ENCODE measurements at places on chromosomes 5 and 9.

DNA sequence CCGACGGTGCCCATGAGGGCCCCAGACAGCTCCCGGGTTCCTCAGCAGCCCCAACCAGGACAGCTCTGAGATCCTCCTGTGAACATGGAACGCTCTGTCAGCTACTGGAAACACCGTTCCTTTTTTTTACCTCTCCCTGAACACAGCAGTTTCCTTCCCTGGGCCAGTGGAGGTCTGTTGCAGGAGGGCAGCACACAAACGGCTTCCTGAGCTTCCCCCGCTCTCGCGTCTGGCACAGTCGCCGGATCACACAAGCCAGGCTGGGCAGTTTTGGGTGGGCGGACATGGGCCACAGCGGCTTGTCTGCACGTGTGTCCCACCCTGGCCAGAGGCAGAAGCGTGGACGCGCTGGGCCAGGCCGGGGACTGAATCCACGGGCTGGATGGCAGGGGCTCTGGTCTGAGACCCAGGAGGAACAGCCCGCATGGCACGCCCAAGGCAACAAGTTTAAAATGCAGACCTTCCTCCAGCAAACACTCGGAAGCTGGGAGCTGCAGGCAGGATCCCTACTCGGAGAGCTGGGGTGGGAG is 106.8 kb upstream of the SARDH start:
- DNase-seq, result no peak

- DNase-seq, result no peak
These were observed 75.3 kb downstream of the PIK3R1 start for GRCh38 chr5:68290847-68291246.

GRCh38 chr5:68499987-68500386 is 284.4 kb downstream of the PIK3R1 start:
- DNase-seq, result no peak

DNA sequence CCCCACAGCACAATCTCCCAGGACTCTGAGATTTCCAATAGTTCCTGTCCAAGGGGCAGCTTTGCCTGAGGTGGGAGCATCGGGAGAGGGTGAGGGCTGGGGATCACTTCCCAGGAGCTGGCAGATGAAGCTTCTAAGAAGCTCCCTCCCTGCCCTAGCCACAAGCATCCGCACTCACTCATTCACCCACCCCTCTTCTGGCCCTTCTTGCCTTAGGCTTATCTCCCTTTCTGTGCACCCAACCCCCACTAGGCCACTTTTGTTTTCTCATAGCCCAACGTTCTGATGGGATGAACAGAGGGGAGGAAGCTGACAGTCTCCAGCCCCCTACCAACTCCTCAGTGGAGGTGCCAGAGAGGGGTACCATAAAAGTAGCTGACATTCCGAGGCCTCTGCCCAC is 3.7 kb upstream of the PCDH1 start:
- no peak for DNase-seq

- DNase-seq, result no peak
These were observed 408.4 kb downstream of the PDE4D start for GRCh38 chr5:59485107-59485506.

DNA sequence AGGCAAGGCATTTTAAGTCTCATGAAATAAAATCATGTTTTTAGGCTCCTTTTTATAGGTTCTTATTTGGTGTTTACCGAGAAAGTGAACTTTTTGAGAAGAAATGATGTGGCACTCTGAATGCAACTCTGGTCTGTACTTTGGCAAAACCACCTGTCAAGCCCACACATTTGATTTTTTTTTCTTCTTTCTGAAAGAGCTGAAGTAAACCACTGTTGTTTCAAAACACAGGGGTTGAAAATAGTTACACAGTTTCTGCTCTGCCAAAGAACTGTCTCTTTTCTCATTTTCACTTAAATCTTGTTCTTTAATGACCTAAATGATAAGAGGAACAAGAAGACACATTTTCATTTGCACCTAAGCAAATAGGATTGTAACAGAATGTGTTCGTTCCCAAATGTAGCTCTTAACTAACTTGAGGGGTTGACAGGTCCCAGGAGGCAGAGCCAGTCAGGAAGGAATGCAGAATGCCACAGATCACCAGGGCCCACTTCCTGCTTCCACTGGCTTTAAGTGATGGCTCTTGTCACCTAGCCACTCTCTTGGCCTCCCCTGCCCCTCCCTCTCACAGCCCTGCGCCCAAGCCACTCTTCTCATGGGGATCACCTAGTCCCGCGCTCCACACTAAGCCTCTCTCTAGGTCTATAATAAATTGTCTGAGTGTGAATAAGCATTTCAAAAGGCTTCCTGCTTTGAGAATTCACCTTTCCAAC is 47.3 kb downstream of the MED27 start:
- no peak for DNase-seq
